ENCODE measurements at places on chromosomes 11 and 22. TPM values are rescaled to one million over a fixed set of nuclear protein-coding genes. Genes with fewer than 3 reads are reported as not detected.

Gene MS4A4A
- not detected for total RNA-seq

Gene PANX2
- total RNA-seq, result 1.8 TPM

DNA sequence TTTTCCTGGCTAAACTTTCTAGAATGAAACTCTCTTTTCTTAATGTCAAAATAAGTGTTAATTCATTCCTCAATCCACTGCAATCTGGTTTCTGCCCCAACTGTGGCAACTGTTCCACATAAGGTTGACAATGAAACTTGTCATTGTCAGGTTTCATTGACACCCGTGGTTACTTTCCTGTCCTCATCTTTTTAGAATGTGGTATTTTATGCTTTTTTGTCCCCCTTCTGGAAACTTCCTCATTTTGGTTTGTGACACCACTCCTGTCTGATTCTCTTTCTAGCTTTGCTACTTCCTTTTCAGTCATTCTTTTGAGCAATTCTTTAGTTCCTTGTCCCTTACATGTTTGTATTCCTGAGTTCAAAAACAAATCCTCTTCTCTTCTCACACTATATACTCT is 7.5 kb upstream of the PDE3B start:
- no peaks in the 10 kb centered on the region for H3K27me3 ChIP-seq
- peaks cover 53% of the 10 kb centered on the region for H3K4me1 ChIP-seq
- H3K4me3 ChIP-seq, result no peak overlapping the region

- no peaks in the 10 kb centered on the region for H3K27me3 ChIP-seq
- no peak for DNase-seq
- H3K4me3 ChIP-seq, result no peak overlapping the region
- peaks cover 9% of the 10 kb centered on the region for H3K4me1 ChIP-seq
These were observed 23.2 kb downstream of the IFITM10 start for GRCh38 chr11:1727096-1727690.

GRCh38 chr22:36073476-36073875 is 44.9 kb upstream of the RBFOX2 start:
- no peak for DNase-seq
- H3K4me3 ChIP-seq, result no peak overlapping the region
- H3K27me3 ChIP-seq, result no peaks in the 10 kb centered on the region
- H3K4me1 ChIP-seq, result no peaks in the 10 kb centered on the region
- H3K36me3 ChIP-seq, result no peaks in the 10 kb centered on the region

GRCh38 chr11:11043721-11044120 is 185.9 kb upstream of the ZBED5 start:
- no peaks in the 10 kb centered on the region for H3K36me3 ChIP-seq
- H3K27ac ChIP-seq, result no peak overlapping the region
- H3K4me3 ChIP-seq, result no peak overlapping the region
- no peak for DNase-seq
- no peaks in the 10 kb centered on the region for H3K4me1 ChIP-seq
